ENCODE measurements at places on chromosomes 5 and 9. TPM values are rescaled to one million over a fixed set of nuclear protein-coding genes. Genes with fewer than 3 reads are reported as not detected.

DNA sequence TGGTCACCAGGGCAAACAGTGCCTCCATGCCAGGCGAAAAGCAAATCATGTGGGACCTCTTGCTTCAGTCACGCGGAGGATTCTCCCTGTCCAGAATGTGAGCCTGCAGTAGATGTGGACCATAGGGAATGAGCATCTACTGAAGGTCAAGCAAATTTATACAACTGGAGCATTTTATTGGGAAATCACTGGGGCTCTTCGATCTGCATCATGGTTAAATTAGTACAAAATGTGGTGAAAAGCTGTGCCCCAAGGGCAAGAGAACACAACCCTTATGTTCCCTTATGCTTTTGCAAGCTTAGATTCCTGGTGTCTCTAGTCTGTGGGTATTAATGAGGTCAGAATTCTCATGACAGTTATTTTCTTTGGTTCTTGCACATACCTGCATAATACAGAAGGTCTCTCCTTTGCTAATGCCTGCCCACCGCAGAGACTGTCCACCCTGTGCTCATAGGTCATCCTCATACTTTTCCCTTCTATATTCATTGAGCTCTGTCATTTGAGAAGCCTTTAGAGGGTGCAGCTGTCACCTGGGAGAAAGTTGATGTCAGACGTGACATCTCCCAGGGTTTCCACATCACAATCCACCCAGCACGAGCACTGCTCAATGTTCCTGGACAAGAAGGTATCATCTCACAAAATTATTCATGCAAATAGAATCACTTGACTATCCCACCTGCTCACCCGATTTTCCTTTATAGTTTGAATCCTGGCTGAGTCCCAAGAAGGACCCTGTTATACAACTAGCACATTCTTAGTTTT, 111.7 kb downstream of the NXNL2 start:
- peak; percentile 23 for DNase-seq

- DNase-seq, result peak; percentile 30
Measured at GRCh38 chr5:127441799-127442484, 75.5 kb upstream of the PRRC1 start.

GRCh38 chr5:82349652-82350051, 71.5 kb upstream of the RPS23 start:
- no peak for DNase-seq

- no peak for DNase-seq
Measured at GRCh38 chr9:98702835-98703380, 5.8 kb downstream of the GABBR2 start.

Gene ADGRV1
- total RNA-seq, result under 0.01 TPM

Gene GAS1
- 136 TPM for total RNA-seq

DNA sequence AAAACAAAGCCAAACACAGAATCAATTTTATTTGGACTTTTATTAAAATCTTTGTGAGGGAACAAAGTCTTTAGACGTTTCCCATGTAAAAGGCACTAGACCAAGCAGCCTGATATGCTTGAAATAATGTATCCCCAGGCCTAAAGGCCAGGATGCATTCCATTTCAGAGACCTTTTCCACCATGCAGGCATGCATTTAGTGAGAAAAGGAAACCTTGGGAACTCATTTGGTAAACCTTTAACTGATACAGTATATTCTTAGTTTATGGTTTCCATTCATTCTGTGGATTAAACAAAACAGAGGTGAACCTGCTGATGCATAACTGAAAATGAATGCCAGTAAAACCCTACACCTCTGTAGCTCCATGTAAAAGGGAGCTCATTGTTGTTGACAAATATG, 600.0 kb downstream of the NR2F1-AS1 start:
- DNase-seq, result no peak

Gene SLC36A2
- total RNA-seq, result not detected
